ENCODE measurements at places on chromosomes 1 and 21.

- DNase-seq = no peak
Observed at GRCh38 chr1:186330758-186331157, 44.3 kb downstream of the TPR start.

DNA sequence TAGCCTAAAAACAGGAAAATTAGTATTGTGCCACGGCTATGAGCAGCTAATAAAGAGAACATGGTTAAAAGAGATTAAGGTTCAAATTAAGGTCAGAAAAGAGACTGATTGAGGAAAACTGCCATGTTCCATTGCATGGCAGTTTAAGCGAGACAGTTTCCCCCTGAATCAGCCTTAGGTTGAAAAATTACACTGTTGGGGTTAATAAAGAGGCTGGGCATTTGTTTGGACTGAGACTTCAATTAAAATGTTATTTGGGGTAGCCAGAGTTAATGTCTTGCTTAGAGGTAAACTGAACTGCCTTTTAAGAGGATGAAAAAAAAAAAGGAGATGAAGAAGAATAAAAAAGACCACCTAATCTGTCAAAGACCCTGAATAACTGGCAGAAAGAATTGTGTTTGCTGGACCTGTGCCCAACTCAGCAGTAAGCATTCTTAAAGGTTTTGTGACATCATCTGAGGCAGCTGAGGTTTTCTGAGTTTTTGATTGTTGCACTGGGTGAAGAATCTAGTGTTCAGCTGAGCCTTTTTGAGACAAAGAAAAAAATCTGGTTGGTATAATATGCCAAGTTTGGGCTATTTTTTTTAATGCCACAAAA is 17.7 kb upstream of the PROX1 start:
- DNase-seq = no peak

DNA sequence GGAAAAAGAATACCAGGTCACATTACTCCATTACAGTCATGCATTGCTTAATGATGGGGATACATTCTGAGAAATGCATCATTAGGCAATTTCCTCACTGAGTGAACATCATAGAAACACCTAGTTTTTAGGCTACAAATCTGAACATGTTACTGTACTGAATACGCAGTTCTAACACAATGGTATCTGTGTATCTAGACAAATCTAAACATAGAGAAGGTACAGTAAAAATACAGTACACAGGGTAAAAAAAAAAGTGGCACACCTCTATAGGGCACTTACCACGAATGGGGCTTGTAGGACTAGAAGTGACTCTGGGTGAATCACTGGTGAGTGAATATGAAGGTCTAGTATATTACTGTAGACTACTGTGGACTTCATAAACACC is 115.7 kb downstream of the AKT3 start:
- DNase-seq = no peak

- no peak for DNase-seq
Observed at GRCh38 chr1:16605532-16606505, 7.5 kb downstream of the NBPF1 start.

DNA sequence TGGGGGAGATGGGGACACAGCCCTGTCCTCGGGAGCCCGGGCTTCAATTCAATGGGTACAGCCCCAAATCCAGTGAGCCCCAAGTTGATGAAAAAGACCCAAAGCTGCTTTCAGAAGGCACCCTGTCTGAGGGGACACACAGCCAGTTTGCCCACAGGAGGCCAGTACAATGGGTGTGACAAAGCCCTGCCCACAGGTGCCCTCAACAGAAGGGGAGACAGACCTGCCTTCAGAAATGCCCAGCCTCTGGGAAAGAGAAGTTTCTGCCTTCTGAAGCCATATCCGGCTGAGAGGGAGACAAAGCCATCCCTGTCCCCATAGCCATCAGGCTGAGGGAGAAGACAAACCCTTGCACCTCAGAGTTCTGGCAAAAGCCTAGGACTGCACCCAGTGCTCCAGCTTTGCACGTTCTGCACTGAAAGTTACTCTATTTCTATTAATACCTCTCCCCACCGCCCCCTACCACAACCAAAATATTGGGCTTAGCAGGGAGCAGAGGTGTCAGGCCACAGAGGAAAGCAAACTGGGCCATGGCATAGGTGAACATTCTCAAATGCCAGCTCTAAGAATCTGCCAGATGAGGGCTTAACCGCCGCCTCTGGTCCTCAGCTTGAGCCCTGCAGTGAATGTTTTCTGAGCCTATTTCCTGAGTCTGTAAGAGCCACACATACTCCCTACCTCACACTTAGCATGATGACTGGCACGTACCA is 18.0 kb upstream of the PTAFR start:
- no peak for DNase-seq

DNA sequence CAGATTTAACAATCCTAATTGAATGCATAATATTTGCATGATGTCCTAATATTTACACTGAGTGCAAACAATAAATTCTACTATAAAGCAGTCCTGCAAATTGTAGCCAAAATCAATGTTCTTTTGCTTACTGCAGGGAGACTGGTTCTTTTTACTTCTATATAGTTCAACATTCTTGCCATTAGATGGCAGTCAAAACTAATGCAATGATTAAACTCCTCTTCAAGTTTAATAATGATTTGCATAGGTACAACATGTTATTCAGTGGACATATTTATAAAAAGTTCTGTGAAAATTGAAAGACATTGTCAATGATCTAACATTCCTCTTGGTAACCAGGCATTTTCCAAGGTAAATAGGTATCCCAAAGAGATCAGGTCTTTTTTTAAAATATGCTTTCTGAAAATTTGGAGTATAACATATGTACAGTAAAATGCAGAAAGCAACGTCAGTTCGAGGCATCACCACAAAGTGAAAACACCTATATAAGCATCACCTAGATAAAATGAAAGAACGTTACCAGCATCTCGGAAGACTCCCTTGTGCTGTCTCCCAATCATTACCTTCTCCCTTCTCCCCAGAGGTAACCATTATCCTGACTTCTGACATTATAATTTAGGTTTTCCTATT is 9.8 kb upstream of the FNBP1L start:
- no peak for DNase-seq

All from caudate nucleus (tissue), 63 donors.